Daoy (cell line): ENCODE measurements at places on chromosomes 3 and 15. TPM values are rescaled to one million over a fixed set of nuclear protein-coding genes. Genes with fewer than 3 reads are reported as not detected.

The B3GNT5 gene
- 7.8 and 14.1 TPM in 2 replicates for total RNA-seq

DNA sequence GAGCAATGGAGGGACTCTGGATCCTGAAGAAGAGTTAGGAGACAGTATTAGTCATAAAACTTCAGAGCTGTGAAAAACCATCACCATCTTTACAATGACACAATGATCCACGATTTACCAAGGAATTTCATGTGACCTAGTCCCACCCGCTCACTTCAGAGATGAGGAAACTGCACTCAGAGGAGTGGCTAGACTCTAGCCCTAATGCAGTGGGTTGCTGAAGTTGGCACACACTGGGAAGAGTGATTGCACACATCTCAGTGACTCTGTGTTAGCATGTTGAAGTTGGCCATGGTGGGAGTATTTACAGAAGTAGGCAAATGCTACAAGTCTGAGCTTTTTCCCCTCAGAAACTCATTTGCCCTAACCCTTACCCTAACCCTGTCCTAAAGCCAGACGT is 35.2 kb upstream of the SPATA12 start:
- DNase-seq: no peak

GRCh38 chr3:127701280-127701911 is 28.6 kb downstream of the ABTB1 start:
- DNase-seq: no peak

The GOLGA8M gene
- total RNA-seq: not detected in 2 replicates

GRCh38 chr15:76846782-76847181 is 58.4 kb downstream of the SCAPER start:
- no peak for DNase-seq

GRCh38 chr15:42165106-42165505 is 8.7 kb upstream of the PLA2G4F start:
- DNase-seq: no peak

- DNase-seq: no peak
These were observed 42.7 kb downstream of the OR5H15 start for GRCh38 chr3:98209244-98209643.

The P2RY14 gene
- total RNA-seq: not detected in 2 replicates

The GOLGA6A gene
- 0.06 TPM in 1 of 2 replicates, not detected in the other for total RNA-seq
